Stimulated activated CD8-positive, alpha-beta memory T cell treated with anti-CD3 and anti-CD28 coated beads, Interleukin-4, amount 100 ng/mL, for 1 hour (primary cell): ENCODE measurements at places on chromosomes 11 and 22.

GRCh38 chr22:47232197-47232596 lies 469.7 kb downstream of the TBC1D22A start:
- DNase-seq = no peak

DNA sequence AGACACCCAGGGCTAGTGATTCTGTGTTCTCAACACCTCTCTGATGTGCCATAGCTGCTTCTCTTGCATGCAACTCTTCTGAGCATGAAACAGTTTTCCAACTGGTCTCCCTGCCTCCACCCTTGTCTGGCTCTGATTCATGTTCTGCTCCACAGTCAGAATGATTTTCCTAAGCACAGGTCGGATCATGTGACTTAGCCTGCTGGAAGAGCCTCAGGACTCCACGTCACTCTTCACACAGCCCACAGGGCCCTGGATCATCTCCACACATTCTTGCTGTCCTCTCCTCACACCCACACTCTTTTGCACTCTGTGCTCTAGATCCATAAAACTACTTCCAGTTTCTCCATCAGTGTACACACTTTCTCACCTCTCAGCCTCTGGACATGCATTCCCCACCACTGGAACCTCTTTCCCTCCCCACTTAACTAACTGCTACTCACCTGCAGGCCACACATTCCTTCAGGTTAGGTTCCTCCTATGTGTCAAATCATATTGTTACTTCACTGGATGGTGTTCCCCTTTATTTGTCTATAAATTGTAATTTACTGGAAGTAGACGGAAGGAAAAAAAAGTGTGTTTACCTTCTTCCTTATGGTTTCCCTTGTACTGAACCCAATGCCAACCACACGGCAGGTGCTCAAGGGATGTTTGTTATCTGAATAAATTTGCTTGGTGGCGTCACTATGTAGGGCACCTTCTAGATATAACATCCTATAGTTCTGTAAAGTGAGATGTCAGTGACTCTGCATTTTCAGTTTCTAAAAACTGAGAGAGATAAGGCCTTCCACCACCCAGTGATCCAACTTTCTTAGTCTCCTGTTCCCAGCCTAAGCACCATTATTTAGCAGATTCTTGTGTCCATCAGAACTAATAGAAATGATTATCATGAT lies 133.7 kb downstream of the ETS1 start:
- no peak for DNase-seq

- DNase-seq = no peak
Observed at GRCh38 chr11:121930004-121930965, 185.7 kb downstream of the BLID start.

GRCh38 chr22:29469755-29470154 lies 10.3 kb upstream of the NEFH start:
- DNase-seq = no peak

GRCh38 chr11:58941838-58942237 lies 2.5 kb downstream of the GLYATL1 start:
- no peak for DNase-seq

GRCh38 chr11:9385327-9385899 lies 961 bp downstream of the IPO7 start:
- no peak for DNase-seq

DNA sequence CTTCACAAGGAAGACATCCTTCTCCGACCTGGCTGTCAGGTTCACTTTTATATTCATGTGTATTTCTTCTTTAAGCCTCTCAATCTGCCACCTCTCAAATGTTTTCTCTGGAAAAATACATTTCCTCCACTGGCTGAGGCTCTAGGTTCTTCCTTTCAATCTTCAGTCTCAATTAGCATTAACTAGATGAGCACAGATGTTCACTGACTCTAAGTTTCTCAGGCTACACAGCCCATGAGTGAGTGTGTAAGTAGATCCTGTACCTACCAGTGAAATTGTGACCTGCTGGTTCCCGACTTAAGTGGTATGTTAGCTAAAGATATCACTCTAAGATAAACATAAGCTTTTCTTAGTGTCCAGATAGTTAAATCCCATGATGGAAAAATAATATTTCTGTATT lies 206.9 kb downstream of the ADAMTS15 start:
- DNase-seq = no peak

DNA sequence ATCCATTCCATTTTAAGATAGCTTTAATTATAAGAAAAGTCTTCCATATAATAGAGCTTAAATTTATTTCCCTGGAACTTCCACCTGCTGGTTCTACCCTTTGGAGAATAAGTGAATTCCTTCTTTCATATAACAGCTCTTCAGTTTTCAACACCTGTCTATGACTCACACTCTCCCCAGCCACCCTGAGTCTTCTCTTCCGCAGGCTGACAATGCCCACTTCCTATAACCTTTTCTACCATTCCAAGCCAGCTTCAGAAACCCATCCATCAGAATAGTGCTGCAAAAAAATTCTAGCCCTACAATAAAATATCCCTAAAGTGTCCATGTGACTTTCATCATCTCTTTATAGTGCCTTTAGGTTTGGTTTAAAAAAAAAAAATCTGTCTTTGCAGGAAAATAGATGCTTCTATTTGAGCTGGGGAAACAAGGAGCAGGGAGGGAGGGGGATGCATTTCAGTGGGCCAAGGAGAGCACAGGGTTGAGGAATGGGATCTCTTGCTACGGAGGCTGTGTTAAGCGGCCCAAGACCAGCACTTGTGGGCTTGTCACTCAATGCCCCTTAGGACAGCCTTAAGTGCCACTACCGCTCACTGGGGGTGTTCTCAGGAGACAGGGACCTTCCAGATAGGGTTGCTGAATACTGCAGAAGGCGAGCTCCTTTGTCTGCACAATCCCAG lies 178.6 kb downstream of the DSCAML1 start:
- DNase-seq = no peak

GRCh38 chr11:76604626-76605241 lies 65.8 kb downstream of the LRRC32 start:
- DNase-seq = no peak

DNA sequence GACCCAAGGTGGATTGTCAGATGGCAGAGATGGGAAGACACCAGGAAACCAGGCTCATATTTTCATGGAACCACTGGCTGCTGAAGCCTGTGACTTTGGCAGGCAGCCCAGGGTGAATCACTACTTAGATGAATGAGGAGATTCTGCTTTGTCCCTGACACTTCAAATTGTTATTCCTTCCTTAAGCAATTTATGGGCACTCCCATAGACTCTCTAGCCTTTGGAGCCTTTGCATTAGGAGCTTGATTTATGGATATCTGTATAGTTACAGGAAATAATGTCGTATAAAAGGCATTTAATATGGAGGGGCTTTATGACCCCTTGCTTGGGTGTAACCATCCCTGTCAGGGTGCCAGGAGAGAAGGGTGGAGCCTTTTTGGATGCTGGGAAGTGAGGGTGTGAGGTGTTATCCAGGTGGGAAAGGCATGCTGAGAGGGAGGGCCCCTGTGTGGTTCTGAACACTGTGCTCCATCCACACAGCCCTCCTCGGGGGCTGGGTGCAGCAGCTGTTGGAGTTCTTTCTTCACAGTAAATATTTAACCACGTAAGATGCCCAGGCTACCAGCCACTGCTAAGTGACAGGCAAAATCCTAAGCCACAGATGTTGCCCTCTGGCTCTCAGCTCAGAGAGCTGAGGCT lies 35.3 kb downstream of the IL18 start:
- no peak for DNase-seq

DNA sequence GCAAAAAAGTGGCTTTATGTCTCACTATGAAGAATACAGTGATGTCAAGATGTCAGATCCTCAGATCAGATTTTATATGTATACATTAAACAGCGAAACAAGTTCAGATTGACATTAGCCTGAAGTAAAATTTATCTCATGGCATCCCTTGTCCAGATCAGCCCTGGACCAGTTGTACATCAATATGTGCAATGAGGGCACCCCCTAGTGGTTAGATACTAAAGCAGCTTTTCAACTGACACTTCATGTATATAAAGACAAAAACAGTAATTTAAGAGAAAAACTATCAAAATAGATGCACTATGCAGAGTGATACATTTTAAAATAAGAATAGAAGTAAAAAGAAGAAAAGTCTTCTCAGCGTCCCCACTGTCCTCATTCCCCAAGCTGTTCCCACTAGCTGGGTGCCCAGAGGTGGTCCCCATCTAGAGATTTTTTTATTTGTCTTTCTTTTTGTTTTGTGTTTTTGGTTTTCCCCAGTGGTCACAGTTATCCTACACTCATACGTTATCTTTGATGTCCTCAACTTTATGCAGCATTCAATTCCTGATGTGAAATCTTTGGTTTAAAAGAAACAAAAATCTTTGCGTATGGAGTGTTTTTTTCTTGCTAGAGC lies 2193.4 kb upstream of the RAG2 start:
- DNase-seq = no peak

GRCh38 chr11:58466293-58466692 lies 24.3 kb upstream of the OR5B12 start:
- no peak for DNase-seq

DNA sequence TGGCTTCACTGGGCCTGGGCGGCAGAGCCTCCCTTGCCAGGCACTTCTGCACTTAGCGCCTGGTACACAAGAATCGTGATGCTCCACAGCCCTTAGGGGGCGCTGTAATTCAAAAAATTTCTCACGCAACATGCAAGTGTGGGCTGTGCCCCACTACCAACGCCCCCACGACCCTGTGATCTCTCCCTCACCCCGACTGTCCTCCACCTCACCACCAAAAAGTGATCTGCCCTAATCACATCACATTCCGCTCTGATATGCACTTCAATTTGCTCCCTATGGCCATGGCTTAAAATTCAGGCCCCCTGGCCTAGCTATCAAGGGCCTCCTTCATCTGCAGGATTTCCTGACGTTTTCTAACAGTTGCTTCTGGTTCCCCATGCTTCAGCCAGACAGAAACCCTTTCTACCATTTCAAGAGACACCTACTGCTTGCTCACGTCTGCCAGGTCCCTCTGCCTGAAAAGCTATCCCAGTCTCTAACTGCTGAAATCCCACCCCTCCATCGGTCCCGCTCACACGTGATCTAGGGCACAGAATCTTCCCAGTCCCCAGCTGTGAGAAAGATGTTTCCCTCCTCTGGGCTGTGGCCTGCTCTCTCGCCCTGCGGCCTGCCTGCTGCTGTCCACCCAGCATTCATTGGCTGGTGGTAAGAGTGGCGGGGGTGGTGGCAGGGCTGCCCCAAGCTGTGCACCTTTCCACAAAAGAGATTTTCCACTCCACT lies 27.9 kb upstream of the LRRC32 start:
- no peak for DNase-seq

GRCh38 chr22:17629641-17630040 lies 1.1 kb upstream of the ATP6V1E1 start:
- no peak for DNase-seq

GRCh38 chr22:48333323-48333763 lies 1494.3 kb downstream of the BRD1 start:
- no peak for DNase-seq

DNA sequence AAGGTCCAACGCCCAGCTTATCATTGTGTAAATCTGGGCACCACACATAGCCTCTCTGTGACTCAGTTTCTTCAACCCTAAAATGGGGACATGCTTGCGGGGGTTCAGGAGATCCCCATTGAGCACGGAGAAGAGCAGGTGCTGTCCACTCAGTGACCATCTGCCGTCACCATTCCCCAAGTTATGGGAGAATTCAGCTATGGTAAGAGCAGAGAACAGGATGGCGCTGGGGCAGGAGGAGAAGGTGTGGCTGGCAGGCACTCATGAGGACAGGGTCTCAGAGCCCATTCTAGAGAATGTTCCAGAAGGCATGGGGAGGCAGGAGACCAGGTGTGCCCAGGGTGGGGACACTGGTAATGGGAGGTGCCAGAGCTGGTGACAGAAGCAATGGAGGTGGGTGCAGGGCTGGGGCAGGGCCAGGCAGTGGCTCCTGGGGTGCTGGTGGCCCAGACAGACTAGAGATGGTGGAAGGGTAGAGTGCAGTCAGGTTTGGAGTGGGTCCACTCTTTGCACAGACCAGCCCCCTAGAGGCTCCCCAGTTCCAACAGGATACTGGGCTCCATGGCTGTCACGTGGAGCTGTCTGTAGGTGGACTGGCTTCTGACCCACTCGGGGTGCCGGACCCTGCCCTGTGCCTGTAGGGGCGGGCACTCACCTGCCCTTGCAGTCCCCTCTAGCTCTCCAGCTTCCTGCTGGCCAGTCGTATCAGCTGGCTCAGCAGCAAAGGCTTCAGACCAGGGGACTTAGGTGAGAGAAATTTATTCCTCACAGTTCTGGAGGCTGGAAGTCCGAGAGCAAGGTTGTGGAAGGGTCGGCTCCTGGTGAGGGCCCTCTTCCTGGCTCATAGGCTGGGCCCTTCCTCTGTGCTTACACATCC lies 84.7 kb downstream of the CDKN1C start:
- no peak for DNase-seq

- no peak for DNase-seq
Observed at GRCh38 chr11:32571039-32571438, 12.6 kb upstream of the EIF3M start.

GRCh38 chr11:1603629-1604028 lies 4.6 kb downstream of the KRTAP5-3 start:
- DNase-seq = no peak

- no peak for DNase-seq
Observed at GRCh38 chr11:74784234-74784633, 35.6 kb downstream of the RNF169 start.

DNA sequence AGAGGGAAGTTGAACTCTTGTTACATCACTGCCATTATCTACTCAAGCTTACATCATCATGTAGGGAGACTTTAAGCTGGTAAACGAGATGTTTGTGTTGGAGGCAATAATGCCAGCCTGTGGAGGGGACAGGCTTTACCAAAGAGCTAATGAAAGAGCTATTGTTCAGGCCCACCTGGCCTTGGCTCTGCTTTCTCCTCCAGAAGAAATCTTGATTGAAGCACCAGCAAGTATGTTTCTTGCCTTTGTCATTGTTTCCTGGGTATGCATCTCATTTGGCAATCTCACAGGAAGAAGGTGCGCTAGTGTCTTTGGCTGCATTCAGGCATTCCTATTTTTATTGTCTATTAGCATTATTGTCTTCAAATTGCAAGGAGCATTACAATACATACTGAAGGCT lies 16.7 kb upstream of the CARD18 start:
- DNase-seq = no peak

- no peak for DNase-seq
Observed at GRCh38 chr11:126914166-126914565, 86.4 kb downstream of the KIRREL3 start.

- no peak for DNase-seq
Observed at GRCh38 chr11:7098235-7098832, 9.5 kb downstream of the RBMXL2 start.

GRCh38 chr11:15985860-15986139 lies 370.5 kb downstream of the SOX6 start:
- DNase-seq = no peak

DNA sequence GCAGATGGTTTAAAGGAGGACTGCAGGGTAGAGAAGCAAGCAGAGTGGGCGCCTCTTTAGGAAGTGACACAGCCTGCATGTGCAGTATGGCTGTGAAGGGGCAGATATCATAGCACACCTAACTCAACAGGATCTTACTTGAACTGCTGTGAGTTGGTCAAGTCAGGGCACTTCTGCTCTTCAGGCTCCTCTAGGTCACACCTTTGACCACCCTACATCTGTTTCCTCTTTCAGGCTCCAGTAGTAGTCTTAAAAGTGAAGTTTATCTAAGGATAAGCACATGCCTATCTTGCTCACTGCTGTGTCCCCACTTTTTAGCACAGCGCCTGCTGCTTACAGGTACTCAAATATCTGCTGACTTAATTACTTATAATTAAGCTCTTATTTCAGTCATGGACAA lies 6.5 kb downstream of the MRPL16 start:
- no peak for DNase-seq
